ENCODE measurements at places on chromosomes 3 and 15. TPM values are rescaled to one million over a fixed set of nuclear protein-coding genes. Genes with fewer than 3 reads are reported as not detected.

DNA sequence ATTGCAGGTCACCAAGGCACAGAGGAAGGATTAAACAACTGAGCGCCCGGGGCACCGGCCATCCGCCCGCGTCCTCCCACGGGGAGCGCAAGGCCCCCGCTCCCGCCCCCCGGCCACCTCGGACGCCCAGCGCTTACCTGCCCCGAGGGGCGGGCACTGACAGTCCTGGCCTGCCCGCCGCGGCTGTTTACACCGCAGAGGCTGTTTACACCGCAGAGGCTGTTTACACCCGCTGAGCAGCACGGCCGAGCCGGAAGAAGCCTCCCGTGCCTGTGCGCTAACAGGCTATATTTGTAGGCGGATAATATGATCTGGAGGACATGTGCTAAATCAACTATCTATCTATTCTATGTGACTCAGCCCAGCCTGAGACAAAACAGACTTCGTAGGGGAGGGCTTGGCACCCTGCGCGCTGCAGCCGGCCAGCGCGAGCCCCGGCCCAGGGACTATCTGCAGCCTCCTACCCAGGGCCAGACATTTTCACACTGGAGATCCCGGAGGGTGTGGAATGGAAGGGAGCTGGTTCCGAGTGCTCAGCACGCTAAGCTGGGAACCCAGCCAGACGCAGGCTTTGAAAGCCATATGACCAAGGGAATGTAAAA is at the start of gene LRRC2:
Gene LRRC2, minus strand, starts transcription at position 263 of the 602 bp plus-strand sequence. CDS start 14,711 bp downstream, outside the sequence.
- DNase-seq = peak; percentile 65

DNA sequence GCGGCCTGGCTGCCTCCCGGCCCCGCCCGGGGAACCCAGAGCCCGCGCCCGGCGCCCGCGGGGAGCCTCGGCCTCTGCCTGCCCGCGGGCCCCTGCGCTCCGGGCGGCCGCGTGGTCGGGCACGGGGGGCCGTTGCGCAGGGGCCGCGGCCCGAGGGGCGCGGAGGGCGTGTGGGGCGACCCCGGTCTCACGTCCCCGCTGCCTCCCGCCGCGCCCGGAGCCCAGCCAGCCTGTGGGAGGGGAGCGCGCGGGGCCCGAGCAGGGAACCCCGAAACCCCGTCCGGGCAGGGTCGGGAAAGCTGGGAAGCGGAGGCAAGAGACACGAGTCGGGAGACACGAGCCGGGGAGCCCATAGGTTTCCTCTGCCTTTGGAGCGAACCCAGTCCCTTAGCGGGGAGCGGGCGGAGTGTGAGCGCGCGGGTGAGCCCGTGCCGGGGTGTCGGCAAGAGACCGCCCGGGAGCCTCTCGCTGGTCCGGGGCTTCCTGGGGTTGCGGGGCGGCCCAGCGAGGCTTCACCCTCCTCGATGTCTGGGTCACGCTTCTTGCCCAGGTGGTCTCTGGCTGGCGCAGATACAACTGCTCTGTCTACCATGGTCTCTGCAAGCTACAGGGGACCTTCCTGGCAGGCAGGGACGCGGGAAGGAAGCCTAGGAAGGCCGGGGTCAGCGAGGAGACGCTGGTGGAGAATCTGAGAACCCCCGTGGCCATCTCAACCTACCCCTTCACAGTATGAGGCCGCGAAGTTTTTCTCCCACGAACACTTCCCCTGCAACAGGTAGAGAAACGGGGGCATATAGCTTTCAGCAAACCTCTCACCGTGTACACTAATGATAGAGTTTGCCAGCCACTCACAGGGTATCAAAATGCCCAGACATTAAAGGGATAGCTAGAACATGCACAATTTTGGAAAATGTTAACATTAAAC is 586 bp downstream of the LRRK1 start:
- peak; percentile 42 for DNase-seq

DNA sequence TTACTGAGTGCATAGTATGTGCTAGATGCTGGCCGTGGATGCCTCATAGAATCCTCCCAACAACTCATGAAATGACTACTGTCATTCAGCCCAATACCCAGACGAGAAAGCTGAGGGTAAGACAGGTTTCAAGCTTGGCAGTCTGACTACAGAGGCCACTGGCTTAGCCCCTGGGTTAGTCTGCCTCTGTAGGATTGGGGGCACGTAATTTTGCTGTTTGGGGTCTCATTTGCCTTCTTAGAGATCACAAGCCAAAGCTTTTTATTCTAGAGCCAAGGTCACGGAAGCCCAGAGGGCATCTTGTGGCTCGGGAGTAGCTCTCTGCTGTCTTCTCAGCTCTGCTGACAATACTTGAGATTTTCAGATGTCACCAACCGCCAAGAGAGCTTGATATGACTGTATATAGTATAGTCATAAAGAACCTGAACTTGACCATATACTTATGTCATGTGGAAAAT is 1.0 kb upstream of the CCR5 start:
- no peak for DNase-seq

The NPAP1 gene
- not detected for total RNA-seq

The RARB gene
- total RNA-seq = 9.4 TPM

DNA sequence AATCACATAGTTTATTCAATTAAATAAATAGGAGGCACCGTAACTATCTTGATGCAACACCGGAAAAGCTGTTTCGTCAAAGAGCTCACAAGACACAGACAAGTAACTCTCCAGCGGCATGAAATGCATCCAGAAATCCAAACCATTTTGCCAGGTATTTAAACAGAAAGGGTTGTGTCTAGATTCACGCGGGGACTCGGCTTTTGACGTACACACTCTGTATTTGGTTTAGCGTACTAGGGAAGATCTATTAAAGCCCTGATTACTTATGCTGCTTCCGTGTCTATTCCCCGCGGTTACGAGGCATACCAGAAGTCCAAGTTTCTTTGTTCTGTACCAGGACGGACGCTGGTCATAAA is 718 bp downstream of the BNIP2 start:
- peak; percentile 73 for DNase-seq

The DPPA4 gene
- total RNA-seq = 0.26 TPM
